Immature natural killer cell (primary cell): ENCODE measurements at places on chromosomes 4 and X.

DNA sequence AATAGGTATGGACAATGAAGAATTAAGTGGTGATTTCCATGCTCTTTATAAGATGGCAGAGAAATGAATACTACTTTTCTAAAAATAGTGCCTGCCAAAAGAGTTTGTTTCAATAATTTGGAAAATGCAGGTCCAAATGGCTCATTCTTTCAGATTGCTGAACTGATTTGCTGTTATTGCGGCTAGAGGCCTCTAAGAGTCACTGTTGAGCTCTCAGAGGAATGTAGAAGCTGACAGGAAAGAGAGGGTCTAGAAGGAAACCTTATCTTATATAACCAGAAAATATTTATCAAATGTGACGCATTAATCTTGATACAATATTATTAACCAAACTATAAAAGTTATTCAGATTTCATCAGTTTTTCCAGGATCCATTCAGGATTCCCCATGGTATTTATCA, 65.7 kb upstream of the PAGE1 start:
- H3K27ac ChIP-seq: no peak overlapping the region
- H3K4me1 ChIP-seq: no peaks in the 10 kb centered on the region
- H3K4me3 ChIP-seq: no peak overlapping the region
- peaks cover 5% of the 10 kb centered on the region for H3K27me3 ChIP-seq

- no peaks in the 10 kb centered on the region for H3K4me1 ChIP-seq
- DNase-seq: no peak
- H3K27ac ChIP-seq: no peak overlapping the region
- H3K27me3 ChIP-seq: no peaks in the 10 kb centered on the region
- no peaks in the 10 kb centered on the region for H3K36me3 ChIP-seq
Measured at GRCh38 chrX:114272096-114272686, 311.7 kb upstream of the HTR2C start.

DNA sequence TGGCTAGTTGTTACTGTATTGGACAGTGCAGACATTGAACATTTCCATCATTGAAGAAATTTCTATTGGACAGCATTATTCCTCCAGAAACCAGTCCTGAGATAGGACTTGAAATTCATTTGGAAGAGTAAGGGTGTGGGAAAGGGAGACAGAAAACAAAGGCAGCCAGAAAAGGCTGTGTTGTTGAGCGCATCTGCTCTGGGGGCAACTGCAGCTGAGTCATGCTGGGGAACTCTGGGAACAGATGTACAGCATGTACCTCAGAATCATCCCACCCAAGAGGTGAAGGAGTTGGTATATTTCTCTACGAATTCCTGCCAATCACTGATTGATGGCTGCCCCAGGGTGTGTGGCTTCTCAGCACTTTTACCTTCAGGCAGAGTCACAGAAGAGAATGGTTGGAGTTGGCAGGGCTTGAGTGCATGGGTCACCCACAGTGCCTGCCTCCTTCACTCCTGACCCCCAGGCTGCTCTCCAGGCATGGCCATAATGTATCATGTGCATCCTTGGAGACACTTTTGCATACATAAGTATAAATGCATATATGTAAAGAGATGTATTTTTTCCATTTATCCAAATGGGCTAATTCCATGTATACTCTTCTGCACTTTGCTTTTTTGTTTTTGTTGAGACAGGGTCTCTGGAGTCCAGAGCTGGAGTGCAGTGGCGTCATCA, 39.4 kb downstream of the GEMIN8 start:
- H3K36me3 ChIP-seq: no peaks in the 10 kb centered on the region
- DNase-seq: no peak
- no peak overlapping the region for H3K27ac ChIP-seq
- H3K27me3 ChIP-seq: no peaks in the 10 kb centered on the region
- H3K4me1 ChIP-seq: no peaks in the 10 kb centered on the region

GRCh38 chr4:113394730-113395530, 345.5 kb downstream of the ANK2 start:
- no peaks in the 10 kb centered on the region for H3K4me1 ChIP-seq
- no peaks in the 10 kb centered on the region for H3K36me3 ChIP-seq
- peak; percentile 68 for DNase-seq
- no peak overlapping the region for H3K27ac ChIP-seq

- H3K27ac ChIP-seq: no peak overlapping the region
- peaks cover 2% of the 10 kb centered on the region for H3K27me3 ChIP-seq
- DNase-seq: no peak
- no peaks in the 10 kb centered on the region for H3K4me1 ChIP-seq
- no peaks in the 10 kb centered on the region for H3K36me3 ChIP-seq
Measured at GRCh38 chrX:8811611-8812010, 10.4 kb upstream of the FAM9A start.

GRCh38 chr4:54281054-54281766, 52.1 kb downstream of the PDGFRA start:
- H3K4me3 ChIP-seq: no peak overlapping the region
- H3K27ac ChIP-seq: no peak overlapping the region
- peaks cover 8% of the 10 kb centered on the region for H3K27me3 ChIP-seq
- DNase-seq: no peak
- no peaks in the 10 kb centered on the region for H3K36me3 ChIP-seq
- H3K4me1 ChIP-seq: no peaks in the 10 kb centered on the region
